SHP77 treated with DMSO at 0.1 percent for 48 hours (cell line): ENCODE measurements at places on chromosomes 3 and 15.

DNA sequence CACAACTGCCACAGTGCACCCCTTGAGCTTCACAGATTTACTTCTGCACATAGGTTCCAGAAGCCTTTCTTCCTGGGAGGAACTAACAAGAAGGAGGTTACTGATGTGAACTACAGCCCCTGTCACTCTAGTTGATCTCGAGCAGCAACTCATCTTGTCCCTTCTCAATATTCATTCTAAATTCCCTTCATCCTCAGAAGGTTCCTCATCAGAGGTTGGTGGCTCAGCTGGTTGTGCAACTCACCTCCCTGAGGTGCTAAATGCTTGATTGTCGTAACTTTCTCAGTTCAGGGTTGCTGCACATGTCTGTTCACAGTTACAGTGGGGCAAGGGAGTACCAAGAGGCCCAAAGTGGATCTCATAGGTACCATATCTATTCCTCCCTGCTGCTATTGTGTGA lies 5.7 kb upstream of the A4GNT start:
- DNase-seq: no peak

DNA sequence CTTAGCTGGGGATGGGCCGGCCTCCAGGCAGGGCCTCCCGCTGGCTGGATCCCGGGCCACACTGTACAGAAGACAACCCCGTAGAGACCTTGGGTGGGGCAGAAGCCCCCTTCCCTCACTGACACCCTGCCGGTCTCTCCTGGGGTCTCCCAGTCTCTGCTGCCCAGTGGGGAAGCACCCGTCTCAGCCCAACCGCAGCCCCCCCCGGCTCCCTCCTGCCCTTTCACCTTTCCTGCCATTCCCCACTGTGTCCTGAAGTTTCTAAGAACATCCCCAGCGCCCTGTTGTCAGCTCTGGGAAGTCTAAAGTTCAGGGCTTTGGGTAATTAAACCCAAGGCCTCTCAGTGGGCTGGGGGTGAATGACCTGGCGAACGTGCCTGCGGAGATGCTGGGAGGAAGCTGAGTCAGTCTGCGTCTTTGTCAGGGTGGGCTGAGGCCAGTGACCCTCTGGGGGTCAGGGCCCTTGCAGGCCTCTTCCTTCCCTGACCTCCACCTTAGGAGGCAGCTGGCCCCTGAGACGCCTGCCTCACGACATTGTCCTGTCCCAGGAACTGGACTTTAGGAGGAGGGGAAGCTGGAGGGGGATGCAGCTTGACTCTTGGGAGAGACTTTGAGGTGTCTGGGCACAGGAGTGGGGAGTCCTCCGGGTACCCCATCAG lies 1.4 kb upstream of the SLC51A start:
- DNase-seq: no peak

- no peak for DNase-seq
Measured at GRCh38 chr15:76035593-76035992, 23.4 kb upstream of the NRG4 start.

DNA sequence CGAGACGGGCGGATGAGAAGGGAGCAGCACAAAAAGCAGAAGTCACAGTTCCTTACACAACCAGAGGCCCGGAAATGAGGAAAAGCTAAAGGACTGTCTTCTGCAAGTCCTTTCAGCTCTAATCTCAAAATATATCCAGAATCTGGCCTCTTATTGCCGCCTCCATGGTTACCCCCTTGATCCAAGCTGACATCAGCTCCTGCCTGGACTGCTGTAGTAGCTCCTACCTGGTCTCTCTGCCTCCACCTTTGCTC lies 324.0 kb upstream of the ROPN1 start:
- no peak for DNase-seq

GRCh38 chr15:56824175-56824574 lies 90.9 kb upstream of the ZNF280D start:
- no peak for DNase-seq

GRCh38 chr3:18405141-18405540 lies 20.0 kb downstream of the SATB1 start:
- DNase-seq: no peak

DNA sequence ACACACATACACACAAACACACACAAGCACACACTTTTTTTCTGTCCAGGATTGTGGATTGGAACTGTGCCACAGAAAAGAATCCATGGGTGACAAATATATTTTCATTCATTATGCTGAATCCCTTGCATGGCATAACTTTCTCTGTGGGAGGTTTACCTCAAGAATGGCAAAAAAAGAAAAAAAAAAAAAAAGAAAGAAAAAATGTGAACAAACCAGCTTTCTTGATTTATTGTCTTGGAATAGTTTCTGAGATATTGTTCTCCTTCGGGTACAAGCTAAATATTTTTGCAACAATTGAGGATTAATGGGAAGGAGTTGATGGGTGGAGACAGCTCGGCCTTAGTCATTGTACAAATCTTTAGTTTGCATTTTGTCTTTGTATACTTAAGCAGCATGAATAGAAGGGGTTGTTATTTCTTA lies 153.1 kb downstream of the GMNC start:
- no peak for DNase-seq

DNA sequence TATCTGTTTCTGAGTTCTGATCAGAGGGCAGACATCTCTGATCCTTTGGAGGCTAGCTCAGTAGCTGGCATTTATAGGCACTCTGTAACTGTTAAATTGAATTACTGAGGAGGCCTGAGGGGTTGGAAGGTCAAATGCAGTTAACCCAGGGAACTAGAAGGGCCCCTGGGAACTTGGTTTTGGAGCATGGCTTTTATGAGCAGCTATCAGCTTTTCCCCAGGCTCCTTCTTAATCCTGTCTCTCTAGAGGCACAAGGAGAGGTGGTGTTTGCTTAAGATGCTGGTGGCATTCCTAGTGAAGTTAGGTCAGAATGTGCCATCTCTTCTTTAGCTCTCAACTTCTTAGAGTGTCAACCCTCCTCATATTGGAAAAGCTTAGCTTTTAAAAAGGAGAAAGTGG lies 128.9 kb downstream of the LPP start:
- no peak for DNase-seq

DNA sequence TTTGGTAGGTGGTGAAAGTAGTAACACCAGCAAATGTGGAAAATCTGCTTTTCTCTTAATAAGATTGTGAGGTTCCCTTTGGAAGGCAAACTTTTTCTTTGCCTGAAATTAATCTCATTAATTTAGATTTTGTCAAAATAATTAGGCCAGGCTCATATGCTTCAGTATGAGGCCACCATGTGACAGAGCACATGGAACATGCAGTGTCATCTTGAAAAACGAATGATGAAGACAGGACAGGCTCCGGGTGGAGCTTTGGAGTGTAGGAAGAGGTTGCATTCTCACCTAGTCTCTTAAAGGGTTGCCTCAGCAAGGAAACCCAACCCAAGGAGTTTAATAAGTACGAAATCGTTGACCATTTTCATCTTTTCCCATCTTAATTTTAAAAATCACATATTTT lies 18.6 kb upstream of the LZTFL1 start:
- no peak for DNase-seq

- DNase-seq: no peak
Measured at GRCh38 chr3:9201266-9201665, 48.2 kb downstream of the SRGAP3 start.

- no peak for DNase-seq
Measured at GRCh38 chr15:98612490-98613110, 35.7 kb upstream of the IGF1R start.

DNA sequence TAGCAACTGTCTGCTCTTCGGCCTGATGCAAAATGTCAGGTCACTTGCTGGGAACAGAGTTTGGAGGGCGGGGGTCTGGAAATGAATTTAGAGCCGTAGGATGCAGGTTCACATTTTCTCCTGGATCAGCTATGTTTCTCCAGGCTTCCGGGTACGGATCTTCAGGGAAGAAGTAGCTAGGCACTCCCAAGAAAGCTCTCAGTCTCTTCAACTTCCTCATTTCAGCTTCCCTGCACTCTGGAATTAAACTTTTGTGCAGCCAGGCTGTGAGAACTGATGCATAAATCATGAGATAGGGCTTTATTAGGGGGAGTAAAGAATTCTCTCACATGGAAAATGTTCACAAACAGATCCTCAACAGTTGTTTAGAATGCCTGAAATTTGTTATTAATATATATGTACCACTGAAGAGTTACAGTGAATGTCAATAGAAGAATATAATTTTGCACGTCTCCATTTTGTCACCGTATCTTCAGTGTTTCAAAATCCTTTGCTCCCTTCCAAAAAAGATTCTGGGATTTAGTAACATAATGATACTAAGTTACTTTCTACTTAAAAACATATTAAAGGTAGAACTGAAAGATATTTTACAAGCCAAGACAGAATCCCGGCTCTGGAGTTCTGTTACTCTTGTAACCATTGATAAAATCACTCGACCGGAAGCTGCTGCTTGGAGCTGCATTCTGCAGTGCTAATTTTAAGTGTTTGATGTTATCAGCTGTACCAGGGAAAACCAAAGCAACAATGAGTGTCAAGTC lies 178.5 kb upstream of the P2RY1 start:
- DNase-seq: no peak

DNA sequence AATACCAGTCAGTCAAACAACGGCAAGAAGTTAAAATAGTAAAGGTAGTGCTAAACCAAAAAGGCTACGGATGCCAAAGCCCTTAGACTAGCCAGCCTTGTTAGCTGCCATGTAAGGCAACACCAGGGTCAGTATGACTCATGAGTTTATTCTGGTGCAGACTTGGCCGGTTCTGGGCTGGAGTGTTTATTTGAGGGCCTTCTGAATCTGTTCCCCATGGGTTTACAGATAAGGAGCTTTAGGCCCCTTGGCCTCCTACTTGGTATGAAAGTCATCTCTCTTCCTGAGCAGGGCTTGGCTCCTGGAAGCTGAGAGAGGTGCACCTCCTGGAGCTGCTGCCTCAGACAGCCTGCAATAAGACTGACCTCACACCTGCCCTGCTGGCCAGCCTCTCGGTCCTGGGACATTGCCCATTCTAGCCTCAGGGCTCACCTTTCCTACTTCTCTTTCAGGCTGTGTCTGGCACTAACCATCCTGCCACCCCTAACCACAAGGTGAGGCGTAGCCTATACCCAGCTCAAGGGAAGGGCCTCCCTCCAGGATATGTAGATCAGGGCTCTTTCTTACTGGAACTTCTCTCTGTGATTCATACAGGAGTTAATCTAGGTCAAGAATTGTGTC lies 10.4 kb upstream of the RTP1 start:
- no peak for DNase-seq

GRCh38 chr3:18403061-18403460 lies 22.1 kb downstream of the SATB1 start:
- DNase-seq: no peak

DNA sequence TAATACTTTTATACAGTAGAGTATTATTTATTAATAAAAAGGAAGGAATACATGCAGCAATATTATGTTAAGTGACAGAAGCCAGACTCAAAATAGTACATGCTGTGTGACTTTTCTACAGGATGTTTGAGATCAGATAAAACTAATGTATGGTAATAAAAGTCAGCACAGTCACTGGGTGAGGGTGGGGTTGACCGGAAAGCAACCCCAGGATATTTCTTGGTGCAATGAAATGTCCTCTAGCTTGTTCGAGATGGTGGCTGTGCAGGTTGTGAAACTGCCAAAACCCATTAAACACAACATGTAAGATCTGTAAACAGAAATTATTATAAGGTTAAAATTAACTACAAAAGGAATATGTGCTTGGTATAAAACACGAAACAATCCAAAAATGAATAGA lies 20.8 kb upstream of the ALDH1L1 start:
- DNase-seq: no peak

DNA sequence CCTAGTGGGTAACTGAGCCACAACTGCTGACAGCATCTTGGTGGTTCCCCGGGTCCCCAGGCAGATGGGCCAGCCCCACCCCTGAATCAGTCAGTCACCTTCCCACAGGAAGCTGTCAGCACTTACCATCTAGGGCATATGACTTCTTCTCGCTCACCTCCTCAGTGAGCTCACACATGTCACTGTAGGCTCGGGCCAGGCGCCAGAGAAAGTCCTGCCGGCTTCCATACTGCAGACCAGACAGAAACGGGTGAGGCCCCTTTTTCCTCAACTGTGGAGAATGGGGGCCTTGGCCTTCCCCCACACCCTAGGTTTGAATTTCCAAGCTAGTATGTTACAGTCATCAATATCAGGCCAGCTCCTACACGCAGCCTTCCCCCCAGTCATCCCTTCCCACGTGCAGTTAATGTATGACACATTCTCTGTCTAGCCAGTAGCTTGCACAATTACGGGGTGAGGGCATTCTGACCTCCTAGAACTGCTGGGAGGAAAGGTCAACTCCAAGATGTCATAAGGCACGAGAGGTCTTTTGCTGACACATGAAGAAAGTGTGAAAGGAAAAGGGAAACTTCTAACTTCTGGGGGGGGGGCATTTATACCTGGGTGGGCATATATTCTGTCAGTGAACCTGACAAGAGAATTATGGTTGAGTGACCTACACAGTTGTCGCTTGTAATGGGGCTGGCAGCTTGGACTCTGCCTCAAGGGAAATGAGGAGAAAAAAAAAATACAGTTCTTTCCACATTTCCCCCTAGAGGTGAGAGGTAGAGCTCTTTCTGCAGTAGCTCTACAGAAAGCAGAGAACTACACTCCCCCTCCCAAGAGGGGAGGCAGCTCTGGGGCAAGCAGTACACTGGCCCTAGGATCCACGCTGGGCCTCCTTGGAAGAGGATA lies 10.9 kb downstream of the RMDN3 start:
- no peak for DNase-seq

DNA sequence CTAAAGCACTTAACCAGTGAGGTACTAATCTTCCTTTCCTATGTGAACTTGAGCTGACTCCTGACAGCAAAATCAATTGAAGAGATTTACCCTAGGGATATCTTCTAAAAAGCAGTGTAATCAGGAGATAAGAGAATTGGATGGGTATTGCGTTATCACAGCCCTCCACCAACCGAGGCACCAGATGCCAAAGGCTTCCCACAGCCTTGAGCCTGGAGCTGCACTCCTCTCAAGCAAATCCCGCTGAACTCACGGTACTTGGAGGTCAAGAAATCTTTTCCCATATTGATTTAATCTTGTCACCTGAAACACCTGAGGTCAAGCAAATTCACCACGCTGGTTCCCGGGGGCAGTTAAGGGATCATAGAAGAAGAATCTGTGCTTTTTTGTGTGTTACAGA lies 346.8 kb downstream of the TBL1XR1 start:
- no peak for DNase-seq

DNA sequence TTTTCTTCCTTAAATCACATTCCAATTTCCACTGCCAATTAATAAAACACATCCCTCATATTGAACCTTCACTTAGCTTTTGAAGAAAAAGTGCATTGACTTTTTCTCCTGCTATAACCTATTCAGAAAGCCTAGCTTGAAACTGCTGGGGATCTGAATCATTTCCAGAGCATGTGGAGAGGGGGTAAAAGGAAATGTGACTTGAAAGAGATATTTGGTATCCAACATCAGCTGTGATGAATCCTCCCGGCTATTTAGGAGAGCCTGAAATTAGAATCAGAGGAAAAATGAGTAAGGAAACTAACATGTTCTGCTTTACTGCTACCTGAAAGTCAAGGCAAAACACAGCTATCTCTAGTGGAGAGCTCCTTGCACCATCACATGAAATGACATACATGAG lies 2.6 kb upstream of the GNB5 start:
- DNase-seq: no peak
